ENCODE measurements at places on chromosomes 6 and 20.
A peak's percentile ranks its signal among the peaks of the same experiment; 100 is the strongest.

DNA sequence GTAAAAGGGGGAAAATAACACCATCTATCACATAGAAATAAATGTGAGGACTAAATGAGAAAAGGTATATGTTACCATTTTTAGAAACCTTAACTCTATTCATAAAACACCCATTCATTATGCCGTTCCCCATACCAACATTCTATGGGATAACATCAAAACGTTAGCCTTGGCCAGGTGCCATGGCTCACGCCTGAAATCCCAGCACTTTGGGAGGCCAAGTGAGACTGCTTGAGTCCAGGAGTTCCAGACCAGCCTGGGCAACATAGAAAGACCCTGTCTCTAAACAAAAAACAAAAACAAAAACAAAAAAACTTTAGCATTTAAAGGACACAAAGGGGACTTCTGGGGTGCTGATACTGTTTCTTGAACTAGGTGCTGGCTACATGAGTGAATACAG is 1.3 kb downstream of the PIGU start:
- no peak for DNase-seq

DNA sequence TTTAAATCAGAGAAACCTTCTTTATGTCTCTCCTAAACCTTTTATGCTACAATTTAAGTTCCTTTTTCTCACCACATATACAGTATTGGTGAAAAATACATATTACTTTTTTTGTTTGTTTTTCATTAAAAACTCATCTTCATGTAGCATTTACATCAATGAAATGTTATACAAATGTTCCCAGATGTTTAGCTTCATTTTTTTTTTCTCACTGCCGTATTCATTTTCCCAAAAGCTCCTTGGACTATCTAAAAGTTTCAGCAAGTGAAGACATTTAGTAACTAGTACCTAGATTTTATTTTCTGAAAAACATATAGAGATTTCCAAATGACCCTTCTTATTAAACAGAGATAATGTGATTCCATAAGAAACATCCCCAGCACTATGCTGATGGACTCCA is 128.9 kb downstream of the BMP5 start:
- no peak for DNase-seq

DNA sequence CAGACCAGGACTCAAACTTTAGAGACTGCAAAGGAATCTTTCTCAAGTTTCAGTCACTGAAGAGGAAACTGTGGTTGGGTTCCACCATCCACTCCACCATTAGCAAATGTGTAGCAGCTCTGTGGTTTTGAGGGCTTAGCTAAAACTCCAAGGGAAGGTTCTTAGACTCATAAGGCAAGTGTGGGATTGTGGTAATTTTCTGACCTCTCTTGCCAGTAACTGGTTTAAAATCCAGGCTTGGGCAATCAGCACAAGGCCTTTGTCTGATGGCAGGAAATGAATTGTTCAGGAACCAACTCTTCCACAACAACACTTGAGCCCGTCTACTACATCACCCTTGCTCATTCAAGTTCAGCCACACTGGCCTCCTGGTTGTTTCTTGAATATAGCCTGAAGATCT is 68.6 kb upstream of the FBXL4 start:
- DNase-seq = peak; percentile 67

DNA sequence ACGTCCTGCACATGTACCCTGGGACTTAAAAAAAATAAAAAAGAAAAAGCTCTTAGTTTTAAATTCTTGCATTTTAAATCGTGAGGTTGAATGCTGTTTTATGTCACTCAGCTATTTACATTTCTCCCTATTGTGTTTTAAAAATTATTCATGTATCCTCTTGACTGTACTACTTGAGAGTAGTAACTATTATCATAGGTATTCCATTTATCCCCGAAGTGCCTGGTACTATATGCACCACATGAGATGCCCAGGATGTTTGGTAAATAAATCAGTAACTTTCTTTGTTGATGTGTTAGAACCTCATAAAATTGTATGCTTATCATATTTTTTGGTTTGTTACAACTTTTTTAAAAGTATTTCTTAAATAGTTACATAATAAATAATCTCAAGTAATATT is 18.4 kb downstream of the MAP3K4 start:
- no peak for DNase-seq

- no peak for DNase-seq
Measured at GRCh38 chr20:34530342-34530741, 14.1 kb downstream of the DYNLRB1 start.

DNA sequence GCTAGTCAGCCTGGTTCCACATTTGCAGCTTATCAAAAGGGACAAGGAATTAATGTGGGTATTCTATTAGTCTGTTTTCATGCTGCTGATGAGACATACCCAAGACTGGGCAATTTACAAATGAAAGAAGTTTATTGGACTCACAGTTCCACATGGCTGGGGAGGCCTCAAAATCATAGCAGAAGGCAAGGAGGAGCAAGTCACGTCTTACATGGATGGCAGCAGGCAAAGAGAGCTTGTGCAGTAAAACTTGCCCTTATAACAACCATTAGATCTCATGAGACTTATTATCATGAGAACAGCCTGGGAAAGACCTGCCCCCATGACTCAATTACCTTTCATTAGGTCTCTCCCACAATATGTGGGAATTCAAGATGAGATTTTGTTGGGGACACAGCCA is 689.1 kb upstream of the MARCKS start:
- no peak for DNase-seq

DNA sequence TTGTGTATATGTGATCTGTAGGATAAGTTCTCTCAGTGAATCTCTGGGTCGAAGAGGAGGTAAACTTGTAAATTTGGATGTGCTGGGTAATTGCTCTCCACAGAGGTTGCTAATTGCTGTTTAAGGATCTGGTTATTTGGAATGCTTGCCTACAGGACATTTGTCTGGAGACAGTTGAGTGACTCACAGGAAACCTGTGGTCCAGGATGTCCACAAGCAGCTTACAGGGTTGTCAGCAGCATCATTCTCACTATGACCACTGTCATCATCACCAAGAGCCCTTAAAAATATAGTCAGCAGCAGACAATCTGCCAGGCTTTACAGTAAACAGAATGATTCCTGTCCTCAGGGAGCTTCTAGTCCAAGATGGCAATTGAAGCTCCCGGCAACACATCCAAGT is 31.2 kb upstream of the KCNK5 start:
- no peak for DNase-seq

DNA sequence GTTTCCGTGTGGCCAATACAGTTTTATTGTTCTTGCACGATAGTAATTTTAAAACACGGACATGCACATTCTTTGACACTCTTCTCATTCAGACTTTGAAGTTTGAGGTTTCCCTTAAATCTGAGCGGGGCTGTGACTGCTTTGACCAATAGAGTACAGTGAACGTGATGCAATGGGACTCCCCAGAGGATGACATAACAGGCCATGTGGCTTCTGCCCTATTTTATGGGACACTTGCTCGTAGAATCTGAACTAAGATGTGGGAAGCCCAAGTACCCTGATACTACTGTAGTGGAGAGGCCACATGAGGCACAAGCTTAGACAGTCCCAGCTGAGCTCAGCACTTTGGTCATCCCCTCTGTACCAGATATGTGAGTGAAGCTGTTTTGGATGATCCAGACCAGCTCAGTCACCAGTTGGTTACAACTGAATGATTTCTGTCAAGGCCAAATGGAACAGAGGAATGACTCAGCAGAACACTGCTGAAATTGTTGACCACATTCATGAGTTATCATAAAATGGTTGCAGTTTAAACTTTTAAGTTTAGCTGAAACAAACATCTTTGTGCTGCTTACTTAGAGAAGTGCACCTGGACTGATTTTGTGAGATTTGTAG is 279.4 kb downstream of the RFPL4B start:
- DNase-seq = no peak

GRCh38 chr6:129599467-129599866 is 110.5 kb downstream of the ARHGAP18 start:
- DNase-seq = no peak

GRCh38 chr20:21395051-21395665 is 2.2 kb downstream of the NKX2-4 start:
- no peak for DNase-seq

DNA sequence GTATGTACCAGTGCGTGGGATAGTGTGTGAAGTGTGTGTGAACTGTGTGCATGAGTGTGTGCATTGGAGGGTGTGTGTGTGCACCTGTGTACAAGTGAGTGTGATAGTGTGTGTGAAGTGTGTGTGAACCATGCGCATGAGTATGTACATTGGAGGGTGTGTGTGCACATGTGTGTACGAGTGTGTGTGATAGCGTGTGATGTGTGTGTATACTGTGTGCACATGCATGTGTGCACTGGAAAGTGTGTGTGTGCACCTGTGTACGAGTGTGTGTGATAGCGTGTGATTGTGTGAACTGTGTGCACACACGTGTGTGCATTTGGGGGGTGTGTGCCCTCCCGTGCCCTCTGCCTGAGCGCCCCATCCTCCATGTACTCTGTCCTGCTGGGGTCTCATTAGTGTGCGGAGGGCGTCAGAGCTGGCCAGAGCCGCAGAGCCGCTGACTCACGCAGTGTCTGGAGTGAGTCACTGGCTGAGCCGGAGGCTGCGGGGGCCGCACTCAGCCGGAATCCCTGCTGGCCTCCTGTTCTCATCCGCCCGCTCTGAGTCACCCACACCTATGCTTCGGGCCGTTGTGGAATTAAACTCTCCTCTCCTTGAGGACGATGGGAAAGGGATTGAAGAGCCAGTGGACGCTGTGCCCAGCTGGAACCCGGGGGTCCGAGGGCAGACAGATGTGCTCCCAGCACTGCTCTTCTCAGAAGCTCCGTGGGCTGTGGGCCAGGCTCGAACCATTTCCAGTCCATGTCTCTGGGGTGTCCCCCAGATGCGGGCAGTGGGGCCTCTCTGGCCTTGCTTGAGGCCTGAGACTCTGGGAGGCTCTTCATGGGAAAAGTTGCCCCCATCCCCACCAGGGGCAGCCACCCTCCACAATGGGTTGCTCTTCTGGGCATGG is 27.3 kb upstream of the STX16 start:
- no peak for DNase-seq

DNA sequence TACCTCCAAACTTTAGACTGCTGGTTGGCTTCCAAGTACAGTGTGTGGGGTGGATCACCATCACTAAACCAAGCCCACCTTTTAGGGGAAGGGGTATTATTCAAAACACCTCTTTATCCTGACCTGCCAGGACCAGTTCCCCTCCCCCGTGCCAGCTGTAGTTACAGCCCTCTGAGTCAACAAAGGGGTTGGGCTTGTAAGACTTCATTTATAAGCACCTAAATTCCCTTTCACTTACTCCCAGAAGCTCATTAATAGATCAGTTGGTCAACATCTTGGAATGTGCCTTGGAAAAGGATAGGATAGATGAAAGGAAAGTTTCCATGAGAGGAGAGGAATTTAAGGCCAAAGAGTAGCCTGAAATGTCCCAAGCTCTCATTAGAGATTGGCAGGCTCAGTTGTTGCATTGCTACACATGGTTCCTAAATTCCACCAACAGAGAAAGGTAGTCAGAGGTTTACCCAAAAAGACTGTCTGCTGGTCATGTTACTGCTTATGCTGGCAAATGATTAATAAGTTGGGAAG is 59.2 kb downstream of the TNFAIP3 start:
- DNase-seq = no peak

DNA sequence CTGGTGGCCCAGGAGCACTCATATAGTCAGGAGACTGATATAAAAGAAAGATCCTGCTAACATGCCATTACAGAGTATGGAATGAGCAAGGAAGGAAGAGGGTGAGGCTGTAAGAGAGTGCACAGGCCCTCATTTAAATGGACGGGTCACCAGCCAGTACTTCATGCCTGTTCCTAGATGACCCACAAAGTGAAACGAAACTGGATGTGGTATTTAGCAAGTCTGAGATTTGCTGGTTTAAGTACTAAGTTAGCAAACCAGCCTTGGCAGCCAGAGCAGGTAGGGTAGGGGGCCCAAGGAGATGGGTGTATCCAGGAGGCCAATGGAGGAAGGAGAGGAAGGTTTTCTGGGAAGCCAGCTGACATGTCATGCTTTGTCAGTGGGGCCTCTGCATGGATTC is 15.9 kb downstream of the NT5E start:
- DNase-seq = peak; percentile 68

DNA sequence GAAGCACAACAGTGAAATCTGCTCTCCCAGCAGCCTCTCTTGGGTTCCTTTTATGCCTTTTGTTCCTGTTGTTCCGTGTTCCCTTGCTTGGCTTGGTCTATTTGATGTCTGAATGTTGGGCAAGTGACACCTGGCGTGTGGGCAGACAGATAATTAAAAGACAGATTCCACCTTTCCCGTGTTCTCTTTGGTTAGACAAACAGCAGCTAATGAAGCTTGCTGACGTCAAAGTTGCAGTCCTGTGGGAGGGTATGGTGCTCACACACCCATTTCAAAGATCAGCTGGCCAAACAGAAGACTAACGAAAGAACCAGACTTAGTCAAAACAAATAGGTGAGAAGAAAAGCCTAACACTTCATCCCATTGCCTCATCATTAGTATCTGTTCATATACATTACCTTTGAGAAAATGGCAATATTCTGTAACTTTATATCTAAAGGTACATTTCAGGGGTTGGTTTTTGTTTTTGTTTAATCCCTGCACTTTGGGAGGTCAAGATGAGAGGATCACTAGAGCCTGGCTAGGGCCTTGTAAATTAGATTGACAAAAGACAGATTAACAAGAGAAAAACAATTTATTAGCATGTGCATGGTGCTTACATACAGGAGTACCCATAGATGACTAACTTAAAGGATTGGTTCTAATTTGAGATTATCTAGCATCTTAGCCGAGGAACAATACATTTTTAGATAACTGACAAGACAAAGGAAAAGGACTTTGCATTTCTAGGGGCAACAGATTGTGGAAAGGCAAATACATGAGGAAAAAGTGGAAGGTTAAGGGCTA is 48.9 kb upstream of the TNFRSF21 start:
- DNase-seq = no peak

DNA sequence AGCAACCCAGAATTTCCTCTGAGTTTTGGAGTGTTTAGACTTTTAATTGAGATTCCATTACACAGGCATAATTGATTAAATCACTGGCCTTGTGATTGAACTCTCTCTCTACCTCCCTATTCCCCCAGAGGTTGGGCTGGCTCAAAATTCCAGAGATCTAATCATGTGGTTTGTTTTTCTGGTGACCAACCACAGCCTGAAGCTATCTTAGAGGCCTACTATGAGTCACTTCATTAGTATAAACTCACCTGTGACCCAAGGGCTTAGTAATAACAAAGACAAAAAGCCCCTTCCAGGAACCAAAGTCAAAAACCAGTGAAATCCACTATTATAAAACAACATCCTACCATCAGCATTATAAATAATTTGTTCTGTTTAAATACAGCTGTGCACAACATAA is 992.5 kb upstream of the CITED2 start:
- no peak for DNase-seq

GRCh38 chr6:137692806-137693205 is 174.3 kb upstream of the TNFAIP3 start:
- no peak for DNase-seq

DNA sequence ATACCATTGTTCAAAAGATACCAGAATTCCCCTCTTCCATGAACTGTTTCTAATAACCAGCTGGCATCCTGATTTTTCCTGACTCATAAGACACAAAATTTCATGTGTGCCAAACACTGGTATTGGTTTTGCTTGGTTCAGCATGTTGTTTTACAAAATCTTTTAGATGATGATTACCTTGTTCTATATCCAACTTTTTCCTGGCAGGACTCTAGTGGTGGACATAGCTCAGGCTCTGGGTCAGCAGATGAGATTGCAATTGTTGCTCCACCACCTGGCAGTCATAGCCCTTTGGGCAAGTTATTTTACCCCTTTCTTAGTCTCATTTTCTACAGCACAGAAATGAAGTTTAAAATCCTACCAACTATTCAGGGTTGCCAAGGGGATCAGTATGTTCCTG is 6.2 kb downstream of the TRIM38 start:
- DNase-seq = no peak

- DNase-seq = peak; percentile 90
Measured at GRCh38 chr6:24228681-24229255, 102.8 kb downstream of the NRSN1 start.

GRCh38 chr6:108222504-108222903 is 38.3 kb downstream of the SNX3 start:
- DNase-seq = peak; percentile 71
